Activated naive CD4-positive, alpha-beta T cell treated with anti-CD3 and anti-CD28 coated beads, Interleukin-2, amount 50 U/mL, for 16 hours (primary cell): ENCODE measurements at places on chromosomes 4 and X.

- DNase-seq, result no peak
Measured at GRCh38 chr4:79198951-79199587, 126.8 kb downstream of the NAA11 start.

DNA sequence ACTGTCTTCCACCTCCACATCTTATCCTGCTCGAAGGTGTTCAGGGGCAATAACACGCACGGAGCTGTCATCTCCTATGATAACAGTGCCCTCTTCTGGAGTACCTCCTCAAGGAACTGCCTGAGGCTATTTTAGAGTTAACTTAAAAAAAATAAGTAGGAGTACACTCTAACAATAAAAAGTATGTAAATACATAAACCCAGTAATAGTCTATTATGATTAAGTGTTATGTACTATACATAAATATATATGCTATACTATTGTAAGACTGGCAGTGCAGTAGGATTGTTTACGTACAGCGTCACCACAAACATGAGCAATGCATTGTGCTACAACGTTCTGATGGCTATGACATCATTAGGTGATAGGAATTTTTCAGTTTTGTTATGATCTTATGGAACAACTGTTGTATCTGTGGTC lies 34.5 kb upstream of the TLR2 start:
- DNase-seq, result no peak

- no peak for DNase-seq
Measured at GRCh38 chr4:91758487-91758886, 545.3 kb upstream of the GRID2 start.

GRCh38 chr4:6425911-6426310 lies 46.5 kb downstream of the PPP2R2C start:
- no peak for DNase-seq

DNA sequence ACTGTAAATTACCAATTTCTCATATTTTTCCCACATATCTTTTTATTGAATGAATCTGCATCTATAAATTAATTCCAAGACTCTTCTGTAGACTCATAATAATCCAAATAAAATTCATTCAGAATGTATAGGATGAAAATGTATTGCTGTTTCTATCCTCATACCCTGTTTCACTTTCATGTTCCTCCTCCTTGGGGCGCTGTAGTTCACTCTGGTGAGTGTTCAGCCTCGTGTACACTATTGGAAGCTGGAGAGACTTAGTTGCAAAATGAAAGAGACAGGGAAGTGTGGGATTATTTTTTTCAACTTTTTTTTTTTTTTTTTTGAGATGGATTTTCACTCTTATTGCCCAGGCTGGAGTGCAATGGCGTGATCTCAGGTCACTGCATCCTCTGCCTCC lies 296.1 kb downstream of the TLL1 start:
- DNase-seq, result no peak

GRCh38 chr4:80362578-80363181 lies 27.1 kb downstream of the CFAP299 start:
- DNase-seq, result peak; percentile 45

- DNase-seq, result no peak
Measured at GRCh38 chr4:153154007-153154975, 50.0 kb upstream of the TRIM2 start.

GRCh38 chr4:168612450-168613135 lies 115.7 kb downstream of the PALLD start:
- no peak for DNase-seq

DNA sequence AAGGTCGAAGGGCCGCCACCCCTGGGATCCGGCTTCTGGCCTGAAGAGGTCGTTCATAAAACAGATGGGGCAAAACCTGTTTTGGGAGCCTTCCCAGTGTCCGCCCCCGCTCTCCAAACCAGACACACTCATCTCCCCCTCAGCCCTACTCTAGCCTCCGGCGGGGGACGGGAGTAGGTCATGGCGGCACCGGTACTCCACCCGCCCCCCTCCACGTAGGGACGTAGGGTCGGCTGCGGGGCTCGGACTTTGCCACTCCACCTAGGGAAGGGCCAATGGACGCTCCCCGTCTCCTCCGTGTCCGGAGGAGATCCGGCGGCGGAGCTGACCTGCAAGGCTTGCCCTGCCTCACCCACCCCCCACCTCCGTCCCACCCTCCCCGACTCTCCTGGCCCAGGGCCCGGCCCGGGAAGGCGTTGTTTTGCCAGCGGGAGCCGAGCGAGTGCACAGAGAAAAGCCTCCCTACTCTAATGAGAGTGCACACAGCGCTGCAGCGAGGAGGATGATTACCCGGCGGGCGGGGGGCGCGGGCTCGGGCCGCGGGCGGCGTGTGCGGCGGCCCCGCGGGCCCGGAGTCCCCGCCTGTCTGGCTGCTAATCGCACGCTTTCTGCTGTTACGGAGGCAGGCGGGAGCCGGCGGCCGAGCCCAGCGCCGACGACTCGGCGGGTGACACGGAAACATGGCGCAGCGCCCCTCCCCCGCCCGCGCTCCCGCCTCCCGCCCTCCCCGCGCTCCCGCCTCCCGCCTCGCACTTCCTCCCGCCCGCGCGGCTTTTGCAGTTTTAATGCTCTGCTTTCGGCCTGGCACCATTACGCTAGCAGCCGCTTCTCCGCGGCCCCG lies 8.3 kb upstream of the BCOR start:
- peak; percentile 74 for DNase-seq

DNA sequence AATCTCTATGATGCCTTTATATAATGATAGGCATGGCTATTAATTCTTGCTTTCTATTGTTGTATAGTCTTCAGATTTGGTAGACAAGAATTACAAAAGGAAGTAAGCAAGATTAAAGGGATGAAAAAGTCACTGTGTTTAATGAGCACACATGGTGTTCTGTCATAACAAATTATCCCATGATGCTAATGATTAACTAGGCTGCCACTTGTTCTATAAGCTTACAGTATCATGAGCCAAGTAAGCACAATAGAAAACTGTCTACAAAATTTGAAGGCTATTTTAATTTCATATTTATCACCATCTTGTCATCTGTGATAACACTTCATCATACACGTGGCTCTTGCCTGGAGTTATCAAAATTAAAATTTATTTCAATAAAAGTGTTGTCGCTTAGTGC lies 466.7 kb downstream of the GASK1B start:
- no peak for DNase-seq

GRCh38 chr4:68460085-68460484 lies 12.8 kb downstream of the TMPRSS11E start:
- DNase-seq, result no peak

GRCh38 chr4:52572936-52573485 lies 86.1 kb downstream of the USP46 start:
- no peak for DNase-seq

DNA sequence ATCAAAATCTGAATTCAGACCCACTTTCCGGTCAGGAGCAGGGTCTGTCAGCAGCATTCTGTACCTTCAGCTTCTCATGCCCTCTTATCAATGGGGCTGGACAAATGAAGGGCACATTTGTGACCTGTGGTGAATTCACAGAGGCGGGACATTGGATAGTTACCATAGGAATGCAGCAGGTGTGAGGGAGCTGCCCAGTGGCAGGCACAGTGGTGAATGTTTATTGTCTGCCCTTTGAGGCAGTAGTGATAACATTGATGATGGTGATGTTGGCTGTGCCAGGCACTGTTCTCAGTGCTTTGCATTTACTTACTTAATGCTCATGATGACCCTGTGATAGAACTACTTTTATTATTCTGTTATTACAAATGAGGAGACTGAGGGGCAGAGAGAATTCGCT lies 101.2 kb upstream of the KIT start:
- DNase-seq, result no peak

- DNase-seq, result no peak
Measured at GRCh38 chr4:166875821-166876220, 358.5 kb downstream of the SPOCK3 start.

DNA sequence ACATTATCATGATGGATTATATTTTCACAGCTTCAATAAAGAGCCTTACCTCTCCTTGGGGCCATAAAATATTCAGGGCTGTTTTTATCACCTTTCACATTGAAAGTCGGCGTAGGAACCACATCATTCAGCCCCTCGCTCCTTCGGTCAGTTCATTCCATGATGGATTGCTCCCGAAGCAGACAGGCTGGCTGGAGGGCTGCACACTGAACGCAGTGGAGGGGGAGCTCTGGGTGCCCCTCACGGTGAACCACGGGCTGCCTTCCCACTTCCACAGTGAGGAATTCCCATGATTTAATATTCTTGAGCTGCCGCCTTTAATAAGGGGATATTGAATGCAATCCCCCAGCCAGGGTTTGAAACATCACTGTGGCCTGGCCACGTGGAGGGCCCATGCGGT lies 16.0 kb downstream of the PPP2R2C start:
- no peak for DNase-seq

DNA sequence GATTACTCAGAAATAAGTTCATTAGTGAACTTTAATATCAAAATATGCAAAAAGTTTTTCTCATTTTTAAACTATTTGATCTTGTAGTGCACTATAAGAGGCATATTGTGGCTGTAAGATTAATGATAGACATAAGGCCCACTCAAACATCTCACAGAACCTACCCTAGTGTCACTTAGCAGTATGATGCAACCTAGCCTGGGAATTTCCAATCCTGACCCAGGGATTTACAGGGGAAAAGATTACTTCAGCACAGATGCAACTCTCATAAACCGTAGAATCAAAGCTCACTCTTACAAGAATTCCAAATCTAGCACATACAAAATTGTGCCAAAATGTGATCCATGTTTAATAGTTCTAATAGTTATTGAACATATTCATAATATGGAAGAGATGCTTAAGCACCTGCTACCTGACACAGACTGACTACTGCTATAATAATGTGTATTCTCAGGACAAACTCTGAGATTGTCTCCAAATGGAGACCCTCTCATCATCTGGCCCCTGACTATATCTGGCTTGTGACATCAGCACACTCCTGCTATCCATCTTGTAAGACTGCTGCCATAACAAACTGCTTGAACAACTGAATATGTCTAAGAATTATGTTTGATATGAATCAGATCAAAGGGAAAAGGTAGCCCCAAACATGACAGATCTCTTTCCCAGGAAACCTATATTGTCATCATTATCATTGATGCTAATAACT lies 271.9 kb downstream of the PABPC4L start:
- no peak for DNase-seq

- DNase-seq, result no peak
Measured at GRCh38 chr4:38313999-38314561, 349.9 kb upstream of the KLF3 start.
